8988T (cell line): ENCODE measurements at places on chromosomes 2 and 18.
A peak's percentile ranks its signal among the peaks of the same experiment; 100 is the strongest.

GRCh38 chr18:28916456-28916855 lies 739.5 kb upstream of the CDH2 start:
- DNase-seq, result no peak

DNA sequence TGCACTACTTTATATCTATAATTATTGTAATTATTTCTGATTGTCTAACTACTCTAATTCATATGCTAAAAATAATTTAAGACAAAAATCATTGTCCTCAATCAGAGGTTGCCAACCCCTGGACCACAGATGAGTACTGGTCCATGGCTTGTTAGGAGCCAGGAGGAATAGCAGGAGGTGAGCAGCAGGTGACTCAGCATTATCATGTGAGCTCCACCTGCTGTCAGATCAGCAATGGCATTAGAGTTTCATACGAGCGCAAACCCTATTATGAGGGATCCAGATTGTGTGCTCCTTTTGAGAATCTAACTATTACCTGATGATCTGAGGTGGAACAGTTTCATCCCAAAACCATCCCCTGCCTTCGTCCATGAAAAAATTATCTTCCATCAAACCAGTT lies 1434.4 kb downstream of the LRP1B start:
- DNase-seq, result no peak

DNA sequence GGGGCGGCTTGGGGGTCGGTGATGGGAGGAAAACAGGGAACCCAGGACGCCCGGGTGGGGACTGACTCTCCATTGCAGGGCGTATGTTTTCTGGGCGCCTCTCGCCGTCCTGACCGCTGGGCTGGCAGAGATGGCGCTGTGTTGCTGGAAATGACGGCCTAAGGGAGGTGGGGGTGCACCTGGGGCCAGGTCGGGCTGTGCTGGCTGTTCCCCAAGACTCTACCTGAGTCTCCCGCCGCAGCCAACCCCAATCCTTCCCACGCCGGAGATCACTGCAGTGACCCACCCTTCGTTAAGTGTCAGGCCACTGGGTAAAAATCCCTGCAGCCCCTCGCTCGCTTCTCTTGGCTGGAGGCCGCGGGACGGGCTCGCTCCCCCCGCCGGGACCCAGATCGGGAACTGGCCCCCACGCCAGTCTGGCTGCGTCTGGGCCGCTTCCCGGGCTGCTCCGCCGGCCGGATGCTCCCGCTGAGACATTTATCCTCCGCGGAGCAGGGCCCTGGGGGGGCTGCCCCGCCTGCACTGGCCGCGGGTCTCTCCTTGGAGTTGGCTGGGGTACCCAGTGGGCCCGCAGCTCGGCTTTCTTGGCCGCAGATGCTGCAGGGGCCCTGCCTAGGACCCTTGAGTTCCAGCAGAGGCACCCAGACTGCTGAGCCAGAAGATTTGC lies 7.8 kb upstream of the ARMC9 start:
- DNase-seq, result no peak

GRCh38 chr18:62045316-62045715 lies 141.5 kb downstream of the PIGN start:
- DNase-seq, result no peak

DNA sequence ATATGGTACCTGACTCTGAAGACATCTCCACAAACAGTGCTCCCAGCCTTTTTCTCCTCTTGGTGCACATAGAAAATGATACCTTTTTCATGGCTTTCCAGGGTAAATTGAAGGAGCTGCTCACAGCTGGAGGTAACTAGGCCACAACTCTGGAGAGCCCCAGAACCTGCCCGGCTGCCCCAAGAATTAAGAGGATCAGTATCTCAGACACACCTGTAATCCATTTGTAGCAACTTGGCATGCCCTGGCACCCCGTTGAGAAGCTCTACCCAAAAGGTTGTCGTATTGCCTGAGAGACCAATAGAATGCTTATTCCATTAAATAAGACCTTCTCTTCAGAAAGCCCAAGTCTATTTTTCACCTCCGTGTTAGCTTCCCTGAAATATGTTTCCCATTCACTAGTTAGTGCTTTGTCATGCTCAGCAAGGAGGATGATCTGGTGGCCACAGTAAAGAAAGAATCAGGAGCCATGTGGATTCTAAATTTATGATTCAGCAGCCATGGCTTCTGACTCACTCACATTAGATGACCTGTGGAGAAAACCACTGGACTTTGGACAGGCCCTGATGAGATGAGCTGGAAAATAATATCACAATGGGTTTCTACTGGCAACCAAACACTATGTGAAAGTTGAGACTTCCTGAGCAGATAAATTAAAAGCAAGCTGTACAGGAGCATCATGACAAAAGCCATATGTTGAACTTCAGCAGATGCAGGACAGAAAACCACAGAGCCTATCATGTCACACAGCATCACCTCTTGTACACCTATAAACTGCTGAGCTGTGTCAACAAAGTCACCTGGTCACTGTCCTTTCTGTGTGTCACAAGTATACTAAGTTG lies 253.3 kb upstream of the OSR1 start:
- no peak for DNase-seq

DNA sequence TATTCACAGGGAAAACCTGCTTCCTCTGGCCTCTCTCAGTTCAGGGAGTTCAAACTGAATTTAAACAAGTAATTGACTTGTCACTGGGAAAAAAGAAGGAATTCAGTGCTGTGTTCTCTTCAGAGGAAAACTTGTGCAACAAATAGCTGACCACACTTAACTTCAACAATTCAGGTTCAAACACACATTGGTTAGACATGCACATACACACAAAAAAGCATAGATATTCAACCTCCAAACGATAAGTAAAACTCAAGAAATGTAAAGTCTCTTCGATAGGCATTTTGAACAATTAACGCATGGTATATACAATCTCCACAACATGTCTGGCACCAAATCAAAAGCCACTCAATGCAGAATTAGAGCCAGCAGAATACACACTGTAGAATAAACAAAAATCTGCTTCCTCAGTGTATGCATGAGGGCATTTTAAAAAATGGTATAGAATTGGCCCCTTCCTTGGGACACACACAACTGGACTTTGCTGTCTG lies 269.0 kb downstream of the TCF4 start:
- DNase-seq, result no peak

DNA sequence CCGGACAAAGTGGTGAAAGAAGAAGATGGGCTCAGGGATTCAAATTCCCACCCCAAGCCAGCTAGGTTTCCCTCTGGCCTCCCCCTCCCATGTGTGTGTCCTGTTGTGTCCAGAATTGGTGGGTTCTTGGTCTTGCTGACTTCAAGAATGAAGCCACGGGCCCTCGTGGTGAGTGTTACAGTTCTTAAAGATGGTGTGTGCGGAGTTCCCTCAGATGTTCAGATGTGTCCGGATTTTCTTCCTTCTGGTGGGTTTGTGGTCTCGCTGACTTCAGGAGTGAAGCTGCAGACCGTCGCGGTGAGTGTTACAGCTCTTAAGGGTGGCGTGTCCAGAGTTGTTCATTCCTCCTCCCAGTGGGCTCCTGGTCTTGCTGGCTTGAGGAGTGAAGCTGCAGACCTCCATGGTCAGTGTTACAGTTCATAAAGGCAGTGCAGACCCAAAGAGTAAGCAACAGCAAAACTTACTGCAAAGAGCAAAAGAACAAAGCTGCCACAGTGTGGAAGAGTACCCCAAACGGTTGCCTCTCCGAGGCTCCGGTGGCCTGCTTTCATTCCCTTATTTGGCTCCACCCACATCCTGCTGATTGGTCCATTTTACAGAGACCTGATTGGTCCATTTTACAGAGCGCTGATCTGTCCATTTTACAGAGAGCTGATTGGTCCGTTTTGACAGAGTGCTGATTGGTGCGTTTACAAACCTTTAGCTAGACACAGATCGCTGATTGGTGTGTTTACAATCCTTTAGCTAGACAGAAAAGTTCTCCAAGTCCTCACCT lies 37.7 kb upstream of the KLF11 start:
- DNase-seq, result no peak

DNA sequence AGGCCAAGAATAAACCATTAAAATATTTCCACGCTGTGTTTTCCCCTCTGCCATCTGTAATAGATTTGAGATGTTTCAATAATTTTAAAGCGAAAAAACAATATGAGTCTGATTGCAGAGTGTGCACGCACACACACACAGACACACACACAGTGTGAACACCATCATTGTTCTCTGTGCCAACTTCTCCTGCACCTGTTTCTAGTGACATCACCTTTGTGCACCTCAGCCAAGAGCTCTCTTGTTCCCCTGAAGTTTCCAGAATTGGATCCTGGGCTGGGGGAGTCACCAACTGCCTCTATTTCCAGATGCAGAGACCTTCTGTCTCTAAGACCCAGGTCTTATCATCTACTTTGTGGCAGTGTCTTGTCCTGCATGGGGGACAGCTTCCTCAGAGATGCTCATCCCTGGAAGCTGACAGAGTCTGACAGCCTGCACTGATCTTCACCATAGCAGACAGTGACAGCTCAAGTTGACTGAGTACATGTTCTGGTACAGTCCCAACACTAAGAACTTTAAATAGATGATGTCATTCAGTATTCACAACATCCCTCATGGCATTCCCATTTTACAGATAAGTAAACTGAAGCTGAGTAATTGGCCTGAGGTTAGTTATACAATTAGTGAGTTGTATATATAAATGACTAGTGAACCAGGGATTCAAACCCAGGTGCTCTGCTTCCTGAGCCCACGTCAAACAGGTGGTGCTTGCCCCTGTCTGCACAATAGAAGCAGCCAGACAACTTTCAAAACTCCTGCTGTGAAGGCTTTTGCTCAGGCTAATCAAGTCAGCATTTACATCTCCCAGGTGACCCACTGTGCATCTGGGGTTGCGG lies 39.4 kb downstream of the ACOXL start:
- no peak for DNase-seq

GRCh38 chr2:150872756-150873395 lies 385.4 kb upstream of the RND3 start:
- DNase-seq, result no peak

DNA sequence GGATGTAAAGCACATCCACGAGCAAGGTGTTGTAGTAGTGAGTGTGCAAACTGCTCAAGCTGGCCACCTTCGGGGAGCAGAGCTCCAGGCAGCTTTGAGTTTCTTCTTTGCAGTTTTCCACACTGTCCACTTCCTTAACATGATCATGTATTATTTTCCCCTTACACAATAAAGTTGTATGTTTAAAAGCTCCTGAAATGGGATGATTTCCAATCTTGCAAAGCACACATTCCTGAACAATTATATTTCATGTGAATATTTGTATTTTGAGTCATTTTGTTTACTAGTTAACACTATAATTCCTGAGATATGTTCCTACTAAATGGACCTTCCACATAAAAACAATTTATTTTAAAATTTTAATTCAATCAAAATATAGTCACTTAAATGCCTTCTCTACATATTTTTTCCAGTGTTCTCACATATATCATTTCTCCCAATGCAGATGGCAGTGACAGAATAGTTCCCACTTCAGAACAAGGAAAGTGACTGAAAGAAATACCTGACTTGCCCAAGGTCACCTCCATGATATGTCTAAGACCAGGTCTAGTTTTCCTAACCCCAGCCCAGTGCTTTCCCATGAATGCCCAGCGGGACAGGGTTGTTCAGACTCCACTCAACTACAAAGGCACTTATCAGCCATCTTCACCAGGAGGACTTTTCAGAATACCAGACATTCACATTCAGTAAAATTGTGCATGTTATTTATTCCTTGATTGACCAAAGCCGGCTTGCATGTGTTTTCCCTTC lies 5.5 kb downstream of the CYB5A start:
- DNase-seq, result no peak

DNA sequence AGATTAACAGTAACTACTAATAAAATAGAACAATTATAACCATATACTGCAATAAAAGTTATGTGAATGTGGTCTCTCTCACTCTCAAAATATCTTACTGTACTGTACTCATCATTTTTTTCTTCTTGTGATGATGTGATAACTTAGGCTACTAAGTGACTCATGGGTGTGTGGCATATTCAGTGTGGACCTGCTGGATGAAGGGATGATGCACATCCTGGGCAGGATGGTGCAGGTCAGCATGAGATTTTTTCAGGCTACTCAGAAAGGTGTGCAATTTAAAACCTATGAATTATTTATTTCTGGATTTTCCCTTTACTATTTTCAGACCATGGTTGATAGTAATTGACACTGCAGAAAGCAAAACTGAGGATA lies 90.7 kb downstream of the NCKAP5 start:
- no peak for DNase-seq

GRCh38 chr18:48284743-48285142 lies 124.4 kb downstream of the ZBTB7C start:
- no peak for DNase-seq

GRCh38 chr2:234411793-234412192 lies 85.1 kb downstream of the ARL4C start:
- no peak for DNase-seq

GRCh38 chr2:181363164-181363563 lies 94.0 kb upstream of the ITGA4 start:
- no peak for DNase-seq

GRCh38 chr2:191150600-191151330 lies at the start of gene STAT4:
TSS of gene STAT4 (minus strand) at chr2:191150994. CDS start at chr2:191148203, 2,791 bp downstream.
- peak; percentile 29 for DNase-seq

- no peak for DNase-seq
These were observed 235.2 kb downstream of the MTX2 start for GRCh38 chr2:176504440-176504839.

GRCh38 chr2:129778584-129778877 lies 200.9 kb upstream of the RAB6C start:
- no peak for DNase-seq

- DNase-seq, result no peak
These were observed 252.5 kb downstream of the XIRP2 start for GRCh38 chr2:167140767-167141166.

- no peak for DNase-seq
These were observed 51.2 kb upstream of the NOSTRIN start for GRCh38 chr2:168751104-168751740.

GRCh38 chr2:215397632-215398341 lies 38.1 kb downstream of the FN1 start:
- no peak for DNase-seq
